ENCODE measurements at places on chromosomes 7 and 10.
A peak's percentile ranks its signal among the peaks of the same experiment; 100 is the strongest.

- no peak for DNase-seq
Measured at GRCh38 chr7:38675494-38676106, 44.4 kb upstream of the AMPH start.

- DNase-seq: no peak
Measured at GRCh38 chr7:120628251-120628650, 229.7 kb downstream of the TSPAN12 start.

- DNase-seq: no peak
Measured at GRCh38 chr10:28135258-28135657, 136.4 kb upstream of the ODAD2 start.

- DNase-seq: no peak
Measured at GRCh38 chr10:79449181-79450146, 4.0 kb upstream of the ZCCHC24 start.

DNA sequence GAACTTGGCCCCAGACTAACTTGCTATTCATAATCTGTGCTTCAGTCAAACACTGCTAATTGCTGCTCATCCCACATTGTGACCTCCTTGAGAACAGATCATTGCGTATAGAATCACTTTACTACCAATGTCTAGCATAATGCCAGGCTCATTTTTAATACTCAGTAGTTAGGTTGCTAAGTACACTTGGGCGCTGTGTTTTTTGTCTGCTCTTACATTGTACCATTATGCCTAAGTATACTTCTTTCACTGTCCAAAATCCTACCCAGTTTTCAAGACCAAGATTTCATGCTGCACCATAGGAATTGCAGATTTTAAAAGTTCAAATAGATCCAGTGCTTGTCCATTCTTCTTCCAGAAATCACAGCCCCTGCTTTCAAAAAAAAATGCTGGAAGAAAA is 32.8 kb upstream of the TMEM106B start:
- DNase-seq: no peak

- peak; percentile 39 for DNase-seq
Measured at GRCh38 chr7:17144322-17144721, 154.1 kb upstream of the AHR start.

- DNase-seq: peak; percentile 84
Measured at GRCh38 chr10:3173171-3173878, 743 bp upstream of the PITRM1 start.

- no peak for DNase-seq
Measured at GRCh38 chr10:118101501-118101900, 54.8 kb upstream of the RAB11FIP2 start.

DNA sequence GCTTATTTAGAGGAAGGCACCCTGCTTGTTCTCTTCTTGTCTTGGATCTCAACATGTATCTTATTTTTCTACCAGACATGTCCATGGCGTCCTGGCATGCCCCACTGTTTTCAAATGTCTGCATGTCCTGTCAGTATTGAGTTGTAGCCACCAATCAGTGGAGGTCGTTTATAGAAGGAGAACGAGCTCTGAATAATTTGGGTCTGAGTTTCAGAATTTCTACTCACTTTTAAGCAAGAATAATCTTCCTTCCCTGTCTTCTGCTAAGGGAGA is 2.9 kb upstream of the HOXA13 start:
- DNase-seq: no peak

DNA sequence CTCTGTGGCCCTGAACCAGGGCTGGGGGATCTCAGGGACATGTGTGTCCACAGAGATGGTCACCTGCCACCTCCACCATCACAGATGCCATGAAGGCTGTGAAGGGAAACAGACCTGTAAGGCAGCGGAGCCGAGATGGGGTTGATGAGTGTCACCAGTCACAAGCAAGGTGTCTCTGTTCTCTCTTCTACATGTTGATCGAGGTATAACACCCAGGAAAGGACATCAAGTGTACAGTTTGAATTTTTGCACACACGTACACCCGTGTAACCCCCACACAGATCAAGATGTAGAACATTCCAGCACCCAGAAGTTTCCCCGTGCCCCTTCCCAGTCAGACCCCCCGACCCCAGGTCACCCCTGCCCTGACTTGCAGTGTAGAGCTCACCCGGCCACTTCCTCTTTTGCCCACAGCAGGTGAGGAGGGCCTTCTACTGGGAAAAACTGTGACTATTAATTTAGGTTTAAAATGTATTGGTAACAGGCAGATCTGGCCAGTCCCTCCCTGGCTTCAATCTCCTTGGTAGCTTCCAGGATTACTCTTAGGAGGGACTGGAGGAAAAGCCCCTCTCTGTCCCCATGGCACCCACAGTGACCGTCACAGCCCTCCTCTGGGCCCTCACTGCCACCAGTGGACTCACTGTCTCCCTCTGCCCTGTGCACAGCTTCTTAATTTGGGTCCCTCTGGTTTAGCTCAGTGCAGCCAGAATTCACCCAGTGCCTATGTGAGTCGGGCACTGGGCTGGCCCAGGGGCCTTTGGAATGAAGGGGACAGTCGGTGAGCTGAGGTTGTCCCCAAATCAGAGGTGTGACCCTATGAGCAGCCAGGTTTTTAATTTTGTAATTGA is 108.2 kb downstream of the LHPP start:
- DNase-seq: no peak

GRCh38 chr7:96800824-96801223 is 91.2 kb upstream of the SEM1 start:
- no peak for DNase-seq

DNA sequence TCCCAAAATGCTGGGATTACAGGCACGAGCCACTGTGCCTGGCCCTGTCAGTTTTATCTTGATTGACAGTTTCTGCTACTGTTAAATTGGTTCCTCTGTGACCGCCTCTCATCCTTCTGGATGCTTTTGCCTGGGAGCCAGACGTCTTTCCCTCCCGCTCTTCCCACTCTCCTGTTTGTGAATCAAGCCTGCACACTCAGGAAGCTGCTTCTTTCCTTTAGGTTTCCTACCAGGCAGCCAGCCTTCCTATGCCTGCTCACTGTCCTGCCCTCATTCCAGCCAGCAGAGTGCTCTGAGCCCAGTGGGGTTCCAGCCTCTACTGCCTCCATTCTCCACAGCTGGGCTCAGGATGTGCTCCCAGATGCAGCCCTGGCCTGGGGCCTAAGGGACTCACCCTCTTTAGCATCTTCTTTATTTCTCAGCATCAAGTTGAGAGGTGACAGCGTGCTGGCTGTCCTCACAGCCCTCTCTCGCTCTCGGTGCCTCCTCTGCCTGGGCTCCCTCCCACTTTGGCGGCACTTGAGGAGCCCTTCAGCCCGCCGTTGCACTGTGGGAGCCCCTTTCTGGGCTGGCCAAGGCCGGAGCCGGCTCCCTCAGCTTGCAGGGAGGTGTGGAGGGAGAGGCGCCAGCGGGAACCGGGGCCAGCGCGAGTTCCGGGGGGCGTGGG is 5.1 kb downstream of the SH2D4B start:
- DNase-seq: no peak

GRCh38 chr7:113144817-113145216 is 26.5 kb upstream of the SMIM30 start:
- no peak for DNase-seq

DNA sequence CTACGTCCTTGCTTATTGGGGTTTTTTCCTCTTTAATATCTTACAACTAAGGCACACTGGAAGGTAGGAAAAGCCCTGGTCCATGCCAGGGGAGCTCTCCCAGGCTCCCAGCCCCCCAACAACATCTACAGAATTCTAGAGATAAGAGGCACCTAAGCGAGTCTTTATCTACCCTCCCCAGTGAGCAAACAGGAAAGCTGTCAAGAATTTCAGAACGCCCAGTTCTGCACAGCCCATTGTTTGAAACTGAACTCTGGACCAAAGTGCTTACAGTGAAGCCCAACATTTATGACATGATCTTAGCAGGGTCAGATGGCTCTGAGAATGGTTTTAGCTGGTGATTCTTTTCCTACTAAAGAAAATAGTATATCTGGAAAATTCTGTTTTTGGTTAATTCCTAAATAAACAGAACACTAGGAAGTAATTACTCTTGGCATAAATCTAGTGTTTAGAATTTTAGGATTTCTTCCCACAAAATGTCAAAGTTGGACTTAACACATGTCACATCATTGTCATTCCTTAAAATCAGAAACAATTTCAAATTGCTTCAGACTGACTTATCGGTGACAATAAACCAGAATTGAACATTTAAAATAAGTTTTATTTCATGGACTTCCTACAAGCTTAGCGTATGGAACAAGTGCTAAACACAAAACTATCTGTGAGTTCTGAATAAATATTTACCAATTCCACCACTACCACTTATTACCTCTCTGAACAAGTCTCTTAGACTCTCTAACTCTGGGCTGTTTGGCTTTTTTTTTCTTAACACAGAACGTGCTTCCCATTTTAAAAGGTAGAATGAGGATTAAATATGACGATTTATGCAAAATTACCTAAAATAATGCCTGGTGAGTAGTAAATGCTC is 31.3 kb upstream of the RNF32 start:
- DNase-seq: no peak

DNA sequence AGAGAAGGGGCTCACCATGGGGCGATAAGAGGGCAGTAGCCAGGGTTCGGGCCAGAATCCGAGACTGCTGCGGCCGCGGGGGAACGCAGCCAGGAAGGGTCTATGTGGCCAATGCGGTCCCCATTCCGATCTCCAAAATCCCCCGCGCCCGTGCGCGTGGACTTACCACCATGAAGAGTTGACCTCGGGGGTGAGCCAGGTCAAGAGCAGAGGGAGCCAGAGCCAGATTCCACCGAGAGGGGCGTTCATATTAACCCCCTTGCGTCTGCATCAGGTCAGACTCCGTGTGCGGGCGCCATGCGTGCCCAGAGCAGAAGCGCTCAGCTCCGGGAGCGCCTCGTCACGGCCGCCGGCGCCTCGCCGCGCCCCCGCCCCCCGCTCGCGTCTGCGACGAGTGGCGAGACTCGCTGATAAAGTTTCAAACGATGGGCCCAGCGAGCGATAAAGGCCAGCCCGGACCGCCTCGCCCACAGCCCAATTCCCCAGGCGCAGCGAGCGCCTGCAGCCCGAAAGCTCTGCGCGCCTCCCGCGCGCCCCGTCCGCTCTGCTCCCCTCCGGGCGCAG is at the start of gene WNT2:
WNT2 (minus strand) TSS at position 318 of the 564 bp plus-strand sequence; CDS start at position 249, 69 bp downstream.
- no peak for DNase-seq

DNA sequence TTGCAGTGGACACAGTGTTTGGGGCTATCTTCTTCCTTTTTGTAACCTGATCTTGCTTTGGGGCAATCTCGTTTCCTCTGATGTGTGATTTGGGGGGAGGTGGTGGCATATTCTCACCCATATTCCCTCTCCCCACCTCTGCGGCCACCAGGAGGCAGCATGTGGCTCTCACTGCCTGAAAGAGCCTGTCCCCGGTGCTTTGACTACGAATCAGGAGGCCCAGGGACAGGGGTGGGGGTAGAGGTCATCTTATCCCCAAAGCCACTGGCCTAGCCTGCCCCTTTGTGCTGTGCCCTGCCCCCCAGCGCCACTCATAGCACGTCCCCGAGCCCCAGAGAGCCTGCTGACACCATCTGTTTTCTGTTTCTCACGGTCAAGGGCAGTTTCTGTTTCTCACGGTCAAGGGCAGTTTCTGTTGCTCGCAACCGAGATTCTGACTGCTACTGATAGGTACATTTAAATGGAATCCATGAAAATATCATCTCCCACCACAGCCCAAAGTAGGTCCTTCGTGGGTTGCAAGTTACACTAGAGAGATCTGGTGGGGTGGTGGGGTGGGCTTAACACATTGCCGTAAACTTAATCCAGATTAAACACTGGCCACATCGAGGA is 28.2 kb downstream of the PHYH start:
- DNase-seq: peak; percentile 58

DNA sequence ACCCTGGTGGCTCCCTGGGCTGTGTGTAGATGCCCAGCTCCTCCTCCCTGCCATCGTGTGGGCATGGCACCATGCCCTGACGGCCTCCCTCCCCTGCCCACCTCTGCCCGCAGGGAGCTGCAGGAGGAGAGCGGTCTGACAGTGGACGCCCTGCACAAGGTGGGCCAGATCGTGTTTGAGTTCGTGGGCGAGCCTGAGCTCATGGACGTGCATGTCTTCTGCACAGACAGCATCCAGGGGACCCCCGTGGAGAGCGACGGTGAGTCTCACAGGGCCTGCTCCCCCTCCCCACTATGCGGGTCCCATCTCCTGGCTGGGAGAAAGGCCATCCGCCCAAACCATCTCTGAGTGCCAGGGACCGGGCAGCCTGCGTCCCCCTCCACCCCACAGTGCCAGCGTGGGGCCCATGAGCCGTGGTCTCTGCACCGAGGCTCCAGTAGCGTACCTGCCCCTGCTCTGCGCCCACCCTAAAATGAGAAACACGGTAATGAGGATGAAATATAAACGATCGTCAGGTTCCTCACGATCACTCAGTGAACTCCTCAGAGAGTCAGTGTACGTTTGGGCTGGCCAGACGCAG is 7.8 kb downstream of the NUDT1 start:
- no peak for DNase-seq

DNA sequence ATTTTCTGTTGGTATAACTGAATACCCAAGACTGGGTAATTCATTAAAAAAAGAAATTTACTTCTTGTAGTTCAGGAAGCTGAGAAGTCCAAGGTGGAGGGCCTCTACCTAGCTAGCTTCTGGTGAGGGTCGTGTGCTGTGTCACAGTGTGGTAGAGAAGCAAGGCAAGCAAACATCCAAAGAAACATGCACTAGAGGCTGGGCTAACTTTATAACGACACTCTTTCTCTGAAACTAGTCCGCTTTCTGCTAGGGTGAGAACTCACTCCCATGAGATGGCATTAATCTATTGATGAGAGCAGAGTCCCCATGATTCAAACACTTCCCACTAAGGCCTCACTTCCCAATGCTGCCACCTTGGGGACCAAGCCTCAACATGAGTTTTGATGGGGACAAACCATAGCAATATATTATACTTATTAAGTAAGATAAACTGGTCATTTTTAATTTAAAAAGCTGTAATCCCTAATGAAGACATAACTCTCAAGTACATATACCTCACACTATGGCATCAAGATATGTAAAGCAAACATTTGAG is 50.8 kb downstream of the PHYHIPL start:
- DNase-seq: no peak

DNA sequence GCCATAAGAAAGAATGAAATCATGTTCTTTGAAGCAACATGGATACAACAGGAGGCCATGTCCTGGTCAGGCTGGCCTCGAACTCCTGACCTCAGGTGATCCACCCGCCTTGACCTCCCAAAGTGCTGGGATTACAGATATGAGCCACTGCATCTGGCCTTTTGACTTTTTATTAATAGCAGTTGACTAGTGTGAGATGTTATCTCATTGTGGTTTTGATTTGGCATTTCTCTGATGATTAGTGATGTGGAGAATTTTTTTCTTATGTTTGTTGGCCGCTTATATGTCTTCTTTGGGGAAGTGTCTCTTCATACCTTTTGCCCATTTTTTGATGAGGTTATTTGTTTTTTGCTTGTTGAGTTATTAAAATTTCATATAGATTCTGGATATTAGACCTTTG is 400.9 kb downstream of the SUGCT start:
- DNase-seq: no peak

DNA sequence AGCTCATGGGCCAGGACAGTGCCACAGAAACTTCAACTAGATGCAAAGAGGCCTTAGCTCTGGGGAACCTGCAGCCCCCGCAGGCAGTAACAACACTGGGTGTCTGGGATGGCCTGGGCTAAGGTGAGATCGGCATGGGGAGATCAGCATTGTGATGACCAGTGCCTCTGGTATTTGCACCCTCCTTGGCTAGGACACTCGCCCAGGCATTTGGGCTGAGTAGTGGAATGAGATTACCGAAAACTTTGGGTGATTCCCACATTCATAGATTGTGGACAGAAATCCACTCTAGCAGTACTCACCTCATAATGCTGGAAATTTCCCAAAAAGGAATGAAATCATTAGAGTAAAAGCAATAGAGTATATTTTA is 70.6 kb upstream of the ZMIZ2 start:
- DNase-seq: no peak

- DNase-seq: no peak
Measured at GRCh38 chr10:123517426-123517825, 148.7 kb upstream of the GPR26 start.

Measured in activated CD4-positive, alpha-beta T cell treated with anti-CD3 and anti-CD28 coated beads, Interleukin-2, amount 50 U/mL, for 1 hour (primary cell).